ENCODE measurements at places on chromosomes 3 and 15.

- DNase-seq, result no peak
Observed at GRCh38 chr3:139301654-139302053, 42.2 kb upstream of the MRPS22 start.

DNA sequence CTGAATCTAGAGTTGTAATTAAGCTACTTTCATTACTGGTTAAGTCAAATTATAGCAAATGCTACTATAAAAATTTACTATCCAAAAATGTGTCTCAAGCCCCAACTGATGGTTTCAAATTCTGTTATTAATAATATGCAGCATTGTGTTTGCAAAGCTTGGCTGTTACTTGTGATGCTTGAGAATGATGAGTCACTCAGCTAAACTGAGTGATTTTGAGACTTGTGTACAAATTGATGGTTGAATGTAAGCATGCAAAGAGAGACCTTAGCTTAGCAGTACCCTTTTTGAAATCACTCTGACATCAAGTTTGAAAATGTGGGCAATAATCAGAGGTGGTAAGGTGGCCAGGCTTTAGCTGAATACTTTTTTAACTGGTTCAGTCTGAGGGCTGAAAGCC is 27.6 kb downstream of the OPA1 start:
- DNase-seq, result no peak

- no peak for DNase-seq
Observed at GRCh38 chr15:69414701-69415167, 585 bp downstream of the KIF23 start.

DNA sequence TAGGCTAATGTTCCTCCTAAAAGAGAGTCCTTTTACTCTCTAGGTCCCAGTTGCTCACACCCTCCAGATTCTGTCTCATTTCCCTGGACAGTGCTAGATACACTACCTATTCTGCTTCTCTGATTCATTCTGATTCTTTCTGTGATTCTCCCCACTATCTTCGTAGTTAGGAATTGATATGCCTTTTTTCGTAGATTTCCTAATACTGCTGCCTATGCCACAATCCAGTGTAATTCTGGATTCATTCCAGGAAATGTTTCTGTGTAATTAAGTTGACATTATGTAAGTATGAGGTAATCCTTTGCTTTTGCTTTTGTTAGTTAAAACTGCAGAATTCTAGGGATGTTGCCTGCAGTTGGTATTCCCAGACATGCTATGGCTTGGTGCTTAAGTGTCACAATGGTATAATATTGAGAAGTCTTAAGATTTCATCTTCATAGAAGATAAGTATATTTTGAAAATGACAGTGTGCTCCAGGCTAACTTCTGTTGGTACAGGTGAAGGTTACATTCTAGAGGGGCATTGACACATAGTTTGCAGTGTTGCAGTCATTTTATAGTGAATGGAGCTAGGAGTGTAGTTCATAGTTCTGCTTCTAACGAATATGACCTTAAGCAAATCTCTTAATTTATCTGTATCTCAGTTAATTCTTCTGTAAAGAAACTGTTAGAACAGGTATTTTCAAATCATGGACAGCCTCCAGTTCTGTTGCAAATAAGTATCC is 54.3 kb downstream of the RIOX2 start:
- no peak for DNase-seq

DNA sequence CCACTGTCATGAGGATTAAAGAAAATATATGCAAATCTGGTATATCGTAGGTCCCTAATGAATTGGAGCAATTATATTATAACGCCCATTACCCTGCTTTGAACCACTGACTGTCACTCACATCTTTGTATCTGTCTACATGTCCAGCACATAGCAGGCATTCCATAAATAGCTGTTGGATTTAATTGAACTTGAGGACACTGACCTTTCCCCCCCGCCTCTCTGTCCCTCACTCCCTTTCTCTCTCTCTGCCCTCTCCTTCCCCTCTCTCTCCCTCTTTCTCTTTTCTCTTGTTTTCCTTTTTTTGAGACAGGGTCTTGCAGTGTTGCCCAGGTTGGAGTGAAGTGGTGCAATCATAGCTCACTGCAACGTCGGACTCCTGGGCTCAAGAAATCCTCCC is 233.0 kb downstream of the CD47 start:
- no peak for DNase-seq

GRCh38 chr3:57596495-57597126 is 533 bp downstream of the ARF4 start:
- no peak for DNase-seq

GRCh38 chr15:85139391-85139790 is 157.7 kb downstream of the PDE8A start:
- DNase-seq, result no peak

GRCh38 chr15:63891079-63891767 is 57.5 kb upstream of the HERC1 start:
- peak; percentile 26 for DNase-seq

GRCh38 chr3:145519398-145520047 is 641.5 kb downstream of the PLOD2 start:
- no peak for DNase-seq

DNA sequence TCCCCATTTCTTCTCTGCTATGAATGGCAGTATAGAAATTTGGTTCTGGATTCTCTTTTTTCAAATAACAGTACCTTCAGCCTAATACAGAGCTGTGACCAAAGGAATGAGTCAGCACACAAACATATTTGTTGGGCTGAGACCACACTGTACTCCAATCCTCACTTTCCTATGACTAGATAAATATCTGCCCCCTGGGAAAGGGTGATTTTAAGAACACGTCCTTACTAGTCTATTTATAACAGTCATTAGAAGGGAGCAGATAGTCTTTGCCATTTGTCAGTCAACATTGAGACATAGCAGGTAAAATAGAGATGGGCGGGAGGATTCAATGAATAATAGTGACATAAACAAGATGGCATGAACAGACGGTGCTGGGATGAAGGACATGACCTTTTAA is 461.3 kb downstream of the MCTP2 start:
- no peak for DNase-seq

GRCh38 chr15:31042751-31043150 is 51.3 kb upstream of the MTMR10 start:
- DNase-seq, result no peak

- no peak for DNase-seq
Observed at GRCh38 chr15:39434751-39435238, 146.1 kb upstream of the THBS1 start.

DNA sequence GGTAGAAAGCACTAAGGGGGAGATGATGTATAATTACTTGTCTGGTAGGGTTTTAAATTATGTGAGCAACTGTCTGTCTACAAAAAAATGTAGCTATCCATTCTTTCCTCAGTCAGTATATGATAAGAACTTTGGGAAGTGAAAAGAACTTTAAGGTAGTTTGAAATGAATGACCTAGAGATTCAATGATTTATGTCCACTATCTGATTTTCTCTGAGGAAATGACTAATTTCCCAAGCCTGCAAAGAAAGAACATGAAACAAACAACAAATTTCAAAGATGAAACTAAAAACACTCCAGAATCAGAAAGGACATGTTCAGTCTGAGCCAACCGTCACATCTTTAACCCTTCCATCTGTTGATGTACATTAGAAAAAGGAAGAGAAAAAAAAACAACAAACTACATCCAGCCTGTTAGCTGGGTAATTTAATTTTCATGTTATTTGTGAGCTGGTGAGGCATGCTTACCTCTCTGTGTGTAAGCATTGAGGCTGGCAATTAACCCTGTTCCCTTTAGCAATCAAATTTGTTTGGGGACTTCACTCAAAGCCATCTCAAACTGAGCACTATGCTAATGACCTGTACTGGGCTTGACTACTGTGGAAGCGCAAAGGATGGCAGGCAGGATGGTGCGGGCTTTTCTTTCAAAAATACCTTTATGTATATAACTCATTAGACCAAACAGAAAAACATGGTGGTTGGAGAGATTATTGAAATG is 220.1 kb downstream of the TUSC7 start:
- DNase-seq, result no peak

- DNase-seq, result no peak
Observed at GRCh38 chr3:66756468-66757036, 241.6 kb upstream of the KBTBD8 start.

DNA sequence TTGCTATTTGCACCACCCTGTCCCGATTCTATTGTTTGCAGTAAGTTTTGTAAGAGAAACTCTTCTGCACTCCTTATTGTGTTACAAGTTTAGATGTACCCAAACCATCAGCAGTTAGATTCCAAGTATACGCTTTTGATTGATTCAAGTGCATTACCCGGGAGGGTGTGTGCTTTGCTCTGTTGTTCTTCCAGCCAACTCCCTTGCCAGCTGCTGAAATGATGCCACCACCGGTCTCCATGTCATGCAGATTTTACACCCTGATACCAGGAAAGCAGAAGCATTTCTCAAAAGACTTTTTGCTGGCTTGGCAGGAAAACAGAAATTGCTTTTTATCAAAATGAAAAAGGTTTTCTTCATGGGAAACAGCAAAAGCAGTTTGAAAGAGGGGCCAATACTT is 1006.6 kb upstream of the CFAP20DC start:
- DNase-seq, result no peak

- no peak for DNase-seq
Observed at GRCh38 chr15:99921101-99921500, 187.9 kb upstream of the LYSMD4 start.

DNA sequence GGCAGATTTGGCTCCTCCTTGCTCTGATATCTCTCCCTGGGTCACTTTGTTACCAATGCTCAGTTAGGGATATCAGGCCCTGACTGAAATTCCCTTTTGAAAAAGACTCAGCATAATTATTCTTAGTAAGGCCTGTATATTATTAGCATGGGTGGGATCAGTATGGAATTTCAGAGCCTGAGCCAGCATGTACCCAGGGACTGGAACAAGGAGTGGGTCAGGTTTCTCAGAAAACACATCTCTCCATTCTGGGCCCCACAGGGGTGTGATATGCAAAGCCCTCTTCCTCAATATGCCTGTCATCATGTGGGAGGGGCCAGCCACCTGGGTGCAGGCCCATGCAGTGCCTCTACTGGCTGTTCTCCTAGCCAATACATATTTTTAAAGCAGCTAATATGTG is 423.2 kb downstream of the EPHB1 start:
- no peak for DNase-seq

- DNase-seq, result no peak
Observed at GRCh38 chr3:149343951-149344350, 10.5 kb upstream of the TM4SF18 start.

DNA sequence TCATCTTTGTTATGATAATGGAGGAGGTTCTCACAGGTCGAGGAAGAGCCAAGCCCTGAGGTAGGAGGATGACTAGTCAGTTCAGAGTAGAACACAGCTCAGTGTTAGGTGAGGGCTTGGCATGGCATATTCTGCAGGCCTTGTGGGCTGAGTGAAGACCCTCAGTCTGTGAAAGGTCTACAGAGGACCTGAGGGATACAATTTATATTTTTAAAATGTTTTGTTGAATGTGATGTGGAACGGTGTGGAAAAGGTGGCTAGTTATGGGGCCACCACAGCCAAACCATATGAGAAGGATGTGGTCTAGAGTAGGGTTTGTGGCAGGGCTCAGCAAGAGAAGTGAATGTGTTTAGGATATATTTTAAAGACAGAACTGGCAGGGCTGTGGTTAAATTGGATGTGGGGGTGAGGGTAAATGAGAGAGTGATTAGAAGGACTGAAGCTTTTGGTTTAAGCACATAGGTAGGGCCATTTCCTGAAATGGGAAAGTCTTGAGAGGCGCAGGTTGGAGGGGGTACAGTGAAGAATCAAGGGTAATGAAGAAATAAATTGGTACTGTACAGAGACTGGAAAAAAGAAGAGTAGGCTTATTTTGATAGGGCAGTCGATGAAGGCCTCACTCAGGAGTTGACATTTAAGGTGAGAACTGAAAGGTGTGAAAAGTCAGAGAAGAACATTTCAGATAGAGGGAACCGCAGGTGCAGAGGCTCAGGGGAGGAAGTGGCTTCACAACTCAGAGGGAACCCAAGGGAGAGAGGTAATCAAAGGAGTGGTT is 60.5 kb downstream of the SPTSSB start:
- DNase-seq, result no peak

GRCh38 chr15:52104532-52105004 is 8.0 kb downstream of the BCL2L10 start:
- no peak for DNase-seq

- peak; percentile 24 for DNase-seq
Observed at GRCh38 chr3:149216193-149216869, 5.3 kb downstream of the CP start.

DNA sequence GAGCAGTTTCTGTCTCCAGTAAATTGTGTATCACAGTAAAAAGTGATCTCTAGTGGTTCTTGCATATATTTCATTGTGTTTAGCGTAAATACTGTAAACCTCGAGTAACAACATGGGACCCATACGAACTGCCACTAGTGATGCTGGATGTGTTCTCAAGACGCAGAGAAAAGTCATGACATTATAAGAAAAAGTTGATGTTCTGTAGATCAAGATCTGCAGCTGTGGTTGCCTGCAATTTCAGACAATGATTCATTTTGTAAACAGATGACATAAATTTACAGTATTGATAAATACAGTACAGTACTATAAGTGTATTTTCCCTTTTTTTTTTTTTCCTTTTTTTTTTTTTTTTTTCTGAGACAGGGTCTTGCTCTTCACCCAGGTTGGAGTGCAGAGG is 100.1 kb downstream of the DPH6 start:
- no peak for DNase-seq

- DNase-seq, result no peak
Observed at GRCh38 chr15:40130118-40130517, 21.4 kb upstream of the BMF start.

GRCh38 chr3:115388811-115389210 is 234.5 kb upstream of the GAP43 start:
- DNase-seq, result no peak

DNA sequence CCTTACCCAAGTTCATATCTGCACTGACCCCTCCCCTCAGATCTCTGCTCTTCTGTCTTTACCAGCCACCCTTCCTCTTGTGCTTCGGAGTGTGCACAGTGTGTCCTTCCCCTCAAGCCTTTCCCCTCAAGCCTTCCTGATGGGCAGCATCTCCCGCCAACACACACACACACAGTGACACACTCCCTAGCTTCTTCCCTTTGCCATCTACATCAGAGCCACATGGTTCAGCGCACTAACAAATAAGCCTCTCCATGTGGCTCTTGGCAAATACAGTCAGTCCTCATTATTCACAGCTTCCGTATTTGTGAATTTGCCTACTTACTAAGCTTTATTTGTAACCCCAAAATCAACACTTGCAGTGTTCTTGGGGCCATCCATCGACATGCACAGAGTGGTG is 37.5 kb downstream of the SH3BP5 start:
- no peak for DNase-seq

- no peak for DNase-seq
Observed at GRCh38 chr15:48426941-48427340, 95.7 kb downstream of the DUT start.

GRCh38 chr15:25736461-25736860 is 126.7 kb downstream of the ATP10A start:
- no peak for DNase-seq

DNA sequence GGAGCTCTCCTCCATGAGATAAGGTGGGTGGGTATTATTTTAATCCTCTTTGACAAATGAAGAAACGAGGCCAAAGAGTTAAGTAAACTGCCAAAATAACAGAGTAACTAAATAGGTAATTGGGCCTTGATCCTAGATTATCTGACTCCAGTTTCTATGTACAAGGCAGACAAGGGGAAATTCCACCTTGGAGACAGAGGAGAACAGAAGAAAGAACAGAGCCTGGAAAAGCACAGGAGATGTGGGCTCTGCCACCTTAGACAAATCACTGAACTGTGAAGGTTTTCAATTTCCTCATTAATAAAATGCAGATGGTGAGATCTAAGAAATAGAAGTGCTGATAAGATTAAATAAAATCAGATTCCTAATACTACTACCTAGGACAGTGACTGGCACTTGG is 310.2 kb upstream of the TLE3 start:
- no peak for DNase-seq

GRCh38 chr3:158728061-158728377 is 4.2 kb downstream of the RARRES1 start:
- no peak for DNase-seq

GRCh38 chr3:144677103-144677502 is 705.5 kb downstream of the DIPK2A start:
- DNase-seq, result no peak

Measured in NCI-H1105 (cell line).